ENCODE measurements at places on chromosomes 7 and 10.
A peak's percentile ranks its signal among the peaks of the same experiment; 100 is the strongest.

DNA sequence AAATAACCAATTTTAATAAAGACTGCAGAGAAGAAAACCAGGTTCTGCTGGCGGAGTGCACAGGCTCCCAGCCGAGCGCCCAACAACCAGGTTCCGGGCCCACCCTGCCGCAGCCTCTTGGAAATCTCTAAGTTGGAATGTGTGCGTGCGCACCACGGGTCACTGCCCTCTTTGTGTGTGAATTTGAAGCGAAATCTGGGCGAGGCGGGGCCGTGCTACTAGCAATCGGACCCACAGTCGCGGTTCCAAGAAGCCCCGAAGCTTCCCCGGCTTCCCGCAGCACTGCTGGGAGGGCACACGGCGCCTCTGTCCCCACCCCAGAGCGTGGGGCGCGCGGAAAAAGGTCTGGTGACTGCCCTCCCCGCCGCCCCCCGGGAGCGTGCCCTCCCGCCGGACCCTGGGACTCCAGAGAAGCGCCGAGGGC lies 666 bp upstream of the MAP3K8 start:
- DNase-seq: no peak

DNA sequence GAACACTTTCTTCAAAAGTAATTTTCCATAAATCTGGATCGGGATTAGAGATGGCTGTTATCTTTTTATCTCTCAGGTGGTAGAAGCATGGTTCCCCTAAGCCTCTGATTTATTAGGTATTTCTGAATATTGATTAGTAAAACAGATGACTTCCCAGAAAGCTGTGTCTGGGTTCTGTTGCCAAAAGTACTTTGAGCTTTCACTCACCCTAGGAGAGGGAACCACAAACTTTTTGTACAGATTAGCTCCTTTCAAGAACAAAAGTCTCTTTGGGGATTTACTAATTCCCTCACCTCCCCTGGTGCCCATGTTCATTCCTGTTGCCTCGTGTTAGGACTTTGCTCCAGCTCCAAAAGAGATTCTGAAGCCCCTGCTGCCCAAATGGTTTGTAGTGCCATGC lies 46.7 kb upstream of the STRIP2 start:
- DNase-seq: no peak

GRCh38 chr7:6650086-6650485 lies 13.0 kb downstream of the ZNF316 start:
- DNase-seq: no peak

DNA sequence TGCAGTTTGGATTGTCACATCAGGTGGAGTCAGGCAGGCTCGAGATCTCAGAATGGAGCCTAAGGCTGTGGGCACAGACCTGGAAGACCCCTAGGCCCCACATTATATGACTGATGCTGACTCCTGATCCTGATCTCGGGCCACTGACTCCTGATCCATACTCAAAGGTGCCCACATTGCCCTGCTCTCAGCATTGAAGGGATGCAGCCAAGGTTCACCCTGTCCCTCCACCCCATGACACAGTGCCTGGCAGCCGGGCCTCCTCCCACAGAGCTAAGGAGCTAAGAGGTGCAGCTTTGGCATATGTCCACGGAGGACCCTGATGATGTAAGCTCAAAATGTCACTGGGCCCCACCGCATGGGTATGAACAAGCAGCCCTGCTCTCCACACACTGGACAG lies 36.6 kb downstream of the TCERG1L start:
- DNase-seq: no peak

DNA sequence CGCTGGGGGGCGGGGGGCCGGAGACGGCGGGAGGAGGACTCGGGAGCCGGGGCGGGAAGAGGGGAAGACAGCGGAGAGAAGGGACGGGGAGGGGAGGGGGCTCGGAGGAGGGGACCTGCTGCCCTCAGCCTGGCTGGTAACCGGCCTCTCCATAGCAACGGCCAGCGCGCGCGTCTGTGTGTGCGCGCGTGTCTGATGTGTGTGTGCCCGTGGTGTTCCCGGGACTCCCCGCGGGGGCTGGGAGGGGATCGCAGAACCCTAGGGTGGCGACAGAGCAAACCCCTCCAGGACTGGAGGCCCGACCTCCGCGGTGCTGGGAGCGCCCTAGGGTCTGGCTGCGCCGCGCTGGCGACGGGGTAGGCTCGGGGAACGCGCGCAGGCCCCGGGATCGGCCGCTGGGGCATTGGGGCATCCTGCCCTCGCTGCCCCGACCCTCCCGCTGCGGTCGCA lies 356.3 kb downstream of the DNAJB6 start:
- DNase-seq: no peak

GRCh38 chr10:103842605-103843004 lies 12.8 kb downstream of the SH3PXD2A start:
- DNase-seq: no peak

- no peak for DNase-seq
These were observed 142.2 kb upstream of the INSYN2A start for GRCh38 chr10:127338399-127339110.

DNA sequence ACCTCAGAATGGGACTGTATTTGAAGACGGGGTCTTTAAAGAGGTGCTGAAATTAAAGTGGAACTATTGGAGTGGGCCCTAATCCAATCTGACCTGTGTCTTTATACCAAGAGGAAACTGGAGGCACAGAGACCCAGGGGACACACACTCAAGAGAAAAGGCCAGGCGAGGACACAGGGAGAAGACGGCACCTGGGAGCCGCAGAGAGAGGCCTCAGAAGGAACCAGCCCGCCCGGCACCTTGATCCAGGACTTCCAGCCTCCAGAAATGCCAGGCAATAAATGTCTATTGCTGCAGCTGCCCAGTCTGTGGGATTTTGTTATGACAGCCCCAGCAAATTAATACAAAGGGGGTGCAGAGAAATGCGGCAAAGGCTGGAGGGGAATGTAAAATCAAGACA lies 10.5 kb downstream of the CARD11 start:
- no peak for DNase-seq

- DNase-seq: no peak
These were observed 19.4 kb upstream of the GATA3 start for GRCh38 chr10:8035006-8035640.

- DNase-seq: peak; percentile 74
These were observed 140.4 kb upstream of the NAMPT start for GRCh38 chr7:106425017-106425719.

GRCh38 chr10:29646238-29646902 lies 11.6 kb upstream of the SVIL start:
- no peak for DNase-seq

DNA sequence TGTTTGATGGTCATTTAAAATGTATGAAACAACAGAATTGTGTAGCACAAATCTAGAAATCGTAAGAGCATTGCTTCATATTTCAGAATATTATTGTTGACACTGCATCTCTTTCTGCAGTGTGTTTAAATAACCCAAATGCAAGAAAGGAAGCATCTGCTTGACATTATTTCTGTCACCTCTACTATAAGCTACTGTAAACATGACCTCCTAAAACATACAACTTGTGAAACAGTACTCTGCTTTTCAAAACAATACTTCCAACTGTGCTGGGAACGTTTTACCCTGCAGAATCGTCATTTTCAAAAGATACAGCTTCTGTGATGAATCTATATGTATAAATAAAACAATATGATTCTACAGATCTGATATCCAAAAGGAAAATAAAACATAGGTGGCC lies 82.0 kb downstream of the RNF133 start:
- no peak for DNase-seq

- DNase-seq: no peak
These were observed 386.8 kb upstream of the HPS1 start for GRCh38 chr10:98833542-98833941.
